ENCODE measurements at places on chromosomes 3 and 15.
A peak's percentile ranks its signal among the peaks of the same experiment; 100 is the strongest.

GRCh38 chr3:134896696-134897095, 101.6 kb downstream of the EPHB1 start:
- no peak for DNase-seq

DNA sequence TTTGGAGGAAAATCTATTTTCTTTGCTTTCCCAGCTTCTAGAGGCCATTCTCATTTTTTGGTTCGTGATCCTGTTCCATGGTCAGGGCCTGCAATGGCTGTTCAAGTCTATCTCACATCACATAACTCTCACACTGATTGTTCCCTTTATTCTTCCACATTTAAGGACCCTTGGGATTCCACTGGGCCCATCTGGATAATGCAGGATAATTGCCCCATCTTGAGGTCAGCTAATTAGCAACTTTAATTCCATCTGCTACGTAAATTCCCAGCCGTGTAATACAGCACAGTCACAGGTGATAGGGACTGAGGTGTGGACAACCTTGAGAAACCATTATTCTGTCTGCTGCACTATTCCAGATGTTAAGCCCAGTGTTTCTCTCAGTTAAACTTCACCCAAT, 311.6 kb upstream of the CNTN4 start:
- DNase-seq: no peak

DNA sequence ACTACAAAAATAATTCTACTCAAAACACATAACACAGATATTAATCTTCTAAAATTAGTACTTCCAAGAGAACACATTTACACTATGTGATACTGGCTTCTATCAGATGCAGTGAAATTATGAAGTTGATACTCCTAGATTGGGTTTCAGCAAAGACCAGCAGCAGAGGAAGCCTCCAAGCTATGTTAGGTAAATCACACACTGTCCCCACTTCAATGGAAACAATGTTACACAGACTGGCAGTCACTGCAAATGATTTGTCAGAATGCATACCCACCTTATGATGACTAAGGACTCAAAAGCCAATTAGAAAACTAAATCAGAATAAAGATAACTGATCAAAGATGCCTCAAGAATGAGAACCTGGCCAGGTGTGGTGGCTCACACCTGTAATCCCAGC, 90.1 kb upstream of the MYO5C start:
- no peak for DNase-seq

- no peak for DNase-seq
These were observed 615 bp downstream of the DHX30 start for GRCh38 chr3:47803480-47804025.

- peak; percentile 43 for DNase-seq
These were observed 394.5 kb upstream of the DPPA4 start for GRCh38 chr3:109731639-109732473.

DNA sequence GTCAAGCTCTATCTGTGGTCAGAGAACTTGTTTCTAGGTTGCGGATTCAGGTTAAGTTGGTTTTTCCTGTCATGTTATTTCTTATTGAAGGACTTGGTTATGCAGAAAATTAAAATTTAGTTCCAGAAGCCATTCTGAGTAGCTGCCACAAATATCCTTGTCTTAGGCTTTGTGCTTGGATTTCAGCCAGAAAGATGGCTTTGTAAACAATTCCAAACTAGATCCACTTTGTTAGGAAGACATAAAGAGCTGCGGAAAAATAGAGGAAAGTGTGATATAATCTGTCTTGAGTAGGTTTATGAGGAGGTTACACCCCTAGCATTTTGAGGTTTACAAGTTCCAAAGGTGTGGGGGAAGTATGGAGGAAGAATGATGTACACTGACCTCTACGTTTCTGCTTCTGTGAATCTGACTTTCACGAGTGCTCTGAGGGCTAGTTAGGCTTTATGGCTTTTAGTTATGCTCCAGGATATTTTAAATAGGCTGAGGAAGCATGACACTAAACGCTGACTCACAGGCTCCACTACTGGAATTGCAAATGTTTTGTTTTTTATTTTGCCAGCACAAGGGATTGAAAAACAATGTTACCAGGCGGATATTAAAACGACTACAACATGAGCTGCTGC, 46.3 kb upstream of the UTS2B start:
- no peak for DNase-seq

Data from stimulated activated CD8-positive, alpha-beta memory T cell treated with anti-CD3 and anti-CD28 coated beads, Interleukin-15, amount 100 ng/mL, for 4 hours (primary cell).